ENCODE measurements at places on chromosomes 5 and 9.

DNA sequence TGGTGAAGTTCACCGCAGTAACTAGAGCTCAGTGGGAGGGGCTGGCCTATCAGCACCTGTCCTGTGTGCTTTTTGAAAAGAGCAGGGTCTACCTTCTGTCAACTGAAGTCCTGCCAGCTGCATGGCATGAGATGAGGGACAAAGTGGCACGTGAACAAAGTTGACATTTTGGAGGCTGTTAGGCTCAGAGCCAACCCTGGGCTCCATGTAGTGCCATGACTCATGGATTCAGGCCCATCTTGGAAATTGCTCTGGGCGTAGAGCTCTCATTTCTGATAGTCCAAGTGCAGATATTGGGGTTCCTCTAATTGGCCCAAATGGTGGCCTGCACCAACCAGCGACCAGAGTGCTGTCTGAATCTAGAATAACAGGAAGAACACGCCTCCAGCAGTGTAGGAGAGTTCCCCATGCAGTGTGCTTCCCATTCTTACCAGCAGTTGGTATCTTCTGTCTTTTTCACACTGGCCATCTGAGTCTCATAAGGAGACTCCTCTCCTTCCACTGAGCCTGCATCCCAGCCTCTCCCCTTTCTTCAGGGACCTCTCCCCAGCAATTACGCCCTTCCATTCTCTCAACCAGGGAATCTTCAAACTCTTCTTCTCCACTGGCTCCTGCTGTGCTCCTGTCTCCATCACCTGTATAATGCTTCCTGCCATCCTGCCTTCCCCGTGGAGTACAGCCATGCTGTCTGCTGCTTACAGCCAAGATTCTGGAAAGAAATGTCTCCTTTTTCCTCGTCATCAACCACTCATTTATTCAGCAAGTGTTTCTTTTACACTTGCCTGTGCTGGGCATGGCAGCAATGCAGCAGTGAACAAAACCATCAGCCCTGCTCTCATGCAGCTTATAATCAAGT, 30.4 kb downstream of the IRF1 start:
- DNase-seq, result no peak

DNA sequence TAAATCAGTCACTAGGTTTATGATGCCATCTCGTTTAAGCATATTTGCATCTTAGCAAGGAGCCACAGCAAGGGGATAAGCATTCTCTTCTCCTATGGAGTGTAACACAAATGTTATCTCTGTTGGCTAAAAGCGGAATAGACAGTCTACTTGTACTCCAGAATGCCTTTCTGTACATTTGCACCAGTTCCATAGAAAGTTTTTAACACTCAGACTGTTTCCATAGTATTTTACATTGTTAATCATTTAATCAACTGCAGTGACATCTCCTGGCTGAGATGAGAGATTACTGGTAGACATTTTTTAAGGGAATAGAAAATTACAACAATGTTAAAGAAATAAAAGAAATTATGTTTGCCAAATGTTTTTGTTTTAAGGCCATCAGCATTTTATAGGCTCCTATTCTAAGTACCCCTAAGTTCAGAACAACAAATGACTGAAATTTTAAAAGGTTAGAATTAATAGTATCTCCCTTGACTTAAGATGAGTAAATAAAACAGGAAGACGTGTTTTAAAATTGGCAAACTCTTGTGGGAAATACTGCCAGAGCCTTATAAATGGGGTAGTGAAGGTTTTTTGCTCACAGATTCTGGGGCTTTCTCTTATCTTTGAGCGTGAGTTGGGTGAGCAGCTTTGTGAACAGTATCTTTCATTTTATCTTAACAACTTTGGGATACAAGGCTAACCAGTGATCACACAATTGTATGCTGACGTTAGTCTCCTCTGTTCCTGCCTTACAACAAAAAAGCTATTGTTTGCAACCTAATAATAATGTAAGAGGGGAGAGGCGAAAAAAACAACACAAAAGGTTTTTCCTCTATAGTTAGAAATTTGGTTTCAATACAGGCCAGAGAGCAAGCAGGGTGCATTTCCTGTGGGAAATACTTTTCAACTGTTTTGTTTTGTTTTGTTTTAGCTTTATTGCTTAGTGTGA, 294.3 kb downstream of the FBXL7 start:
- DNase-seq, result no peak

- no peak for DNase-seq
These were observed 31.6 kb downstream of the TMEM161B start for GRCh38 chr5:88236866-88237642.

GRCh38 chr5:149389552-149390495, 10.7 kb upstream of the IL17B start:
- no peak for DNase-seq

GRCh38 chr5:71757590-71758543, 38.8 kb downstream of the CARTPT start:
- no peak for DNase-seq

GRCh38 chr5:53397845-53398244, 82.6 kb upstream of the FST start:
- no peak for DNase-seq

GRCh38 chr5:96752341-96753016, 55.3 kb downstream of the ERAP1 start:
- no peak for DNase-seq

DNA sequence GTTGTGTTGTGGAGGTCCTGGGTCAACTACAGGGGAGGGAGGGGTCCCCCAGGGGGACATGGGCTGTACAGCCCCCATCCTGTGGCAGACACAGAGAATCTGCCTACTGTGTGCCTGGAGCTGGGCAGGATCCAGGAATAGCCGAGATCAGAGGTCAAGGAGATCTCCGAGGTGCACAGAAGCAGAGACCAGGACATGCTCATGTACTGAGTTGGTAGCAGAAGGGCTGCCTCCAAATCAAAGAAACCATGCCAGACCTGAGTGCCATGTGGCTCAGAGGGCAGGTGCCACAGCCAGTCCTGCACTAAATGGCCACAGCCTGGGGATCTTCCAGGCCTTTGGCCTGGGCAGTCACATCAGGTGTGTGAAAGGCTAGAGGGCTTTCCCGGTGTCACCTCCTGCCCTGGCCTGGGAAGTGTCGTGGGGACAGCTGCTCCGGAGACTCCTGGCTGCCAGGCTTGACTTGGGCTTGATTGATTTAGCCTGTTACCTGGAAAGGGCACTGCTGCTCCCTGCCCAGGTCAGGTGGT, 27.8 kb downstream of the GSN start:
- no peak for DNase-seq

GRCh38 chr9:17236147-17236546, 101.3 kb downstream of the CNTLN start:
- DNase-seq, result no peak

GRCh38 chr9:78777747-78778146, 480.8 kb downstream of the PSAT1 start:
- DNase-seq, result no peak

GRCh38 chr9:4943346-4943745, 41.7 kb upstream of the JAK2 start:
- DNase-seq, result no peak

GRCh38 chr9:137138722-137139467, at the start of gene GRIN1:
Gene GRIN1 (plus strand): TSS chr9:137139154. CDS start chr9:137139487, 333 bp downstream.
- no peak for DNase-seq

DNA sequence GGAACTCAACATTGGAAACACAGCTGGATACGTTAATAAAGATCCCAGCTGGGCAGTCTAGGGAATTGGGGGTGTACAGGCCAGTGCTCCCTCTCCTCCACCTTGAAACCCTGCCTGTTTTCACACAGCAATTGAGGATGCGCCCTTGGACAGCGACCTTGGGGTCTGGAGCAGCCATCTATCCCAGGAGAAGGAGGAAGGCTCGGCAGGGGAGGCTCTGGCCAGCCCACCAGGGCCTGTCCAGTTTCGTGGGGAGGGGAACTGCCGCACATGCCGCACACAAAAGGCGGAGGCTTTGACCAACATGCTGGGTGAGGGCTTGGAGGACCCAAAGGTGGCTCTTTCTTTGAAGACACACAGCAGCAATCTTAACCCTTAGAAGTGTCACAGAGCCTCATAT, 1.4 kb downstream of the COL23A1 start:
- DNase-seq, result no peak

- no peak for DNase-seq
These were observed 38.1 kb downstream of the SEMA6A start for GRCh38 chr5:116536316-116537083.

DNA sequence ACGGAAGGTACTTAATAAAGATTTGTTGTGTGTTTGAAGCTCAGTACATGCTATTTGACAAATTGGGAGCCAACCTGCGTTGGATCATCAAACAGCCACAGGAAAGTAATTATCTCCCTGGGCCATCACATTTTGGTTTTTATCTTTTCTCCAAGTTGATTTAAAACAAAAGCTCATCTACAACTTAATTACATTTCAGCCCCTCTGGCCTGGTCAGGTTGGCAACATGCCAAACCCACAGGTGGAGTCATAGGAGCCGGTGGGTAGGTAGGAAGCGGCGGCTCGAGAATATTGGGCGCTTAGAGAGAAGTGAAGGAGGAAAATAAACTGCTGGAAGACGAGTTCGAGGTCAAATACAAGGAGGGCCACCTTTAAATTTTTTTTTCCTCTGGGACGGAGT, 64.9 kb upstream of the FANCC start:
- DNase-seq, result no peak

DNA sequence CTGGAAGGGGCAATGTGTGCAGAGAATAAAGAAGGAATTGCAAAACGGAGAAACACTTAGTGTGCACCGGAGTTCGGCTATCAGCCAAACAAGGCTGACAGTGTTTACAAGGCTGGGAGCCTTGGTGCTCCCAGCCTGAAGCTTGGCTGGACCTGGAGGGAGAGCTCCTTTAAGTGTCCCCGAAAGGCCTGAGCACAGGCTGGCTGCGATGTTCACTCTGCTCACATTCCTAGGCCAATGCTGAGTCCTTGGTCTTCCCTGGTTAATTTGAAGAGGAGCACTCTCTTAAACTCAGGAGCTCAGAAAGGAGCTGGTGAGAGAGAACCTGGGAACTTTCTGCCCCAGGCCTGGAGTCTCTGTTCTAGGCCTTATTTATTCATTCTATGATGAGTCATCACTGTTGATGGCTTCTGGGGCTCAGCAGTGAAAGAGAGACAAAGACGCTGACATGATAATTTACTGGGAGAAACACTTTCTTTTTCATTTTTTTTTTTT, 88.6 kb upstream of the MYO10 start:
- DNase-seq, result no peak

DNA sequence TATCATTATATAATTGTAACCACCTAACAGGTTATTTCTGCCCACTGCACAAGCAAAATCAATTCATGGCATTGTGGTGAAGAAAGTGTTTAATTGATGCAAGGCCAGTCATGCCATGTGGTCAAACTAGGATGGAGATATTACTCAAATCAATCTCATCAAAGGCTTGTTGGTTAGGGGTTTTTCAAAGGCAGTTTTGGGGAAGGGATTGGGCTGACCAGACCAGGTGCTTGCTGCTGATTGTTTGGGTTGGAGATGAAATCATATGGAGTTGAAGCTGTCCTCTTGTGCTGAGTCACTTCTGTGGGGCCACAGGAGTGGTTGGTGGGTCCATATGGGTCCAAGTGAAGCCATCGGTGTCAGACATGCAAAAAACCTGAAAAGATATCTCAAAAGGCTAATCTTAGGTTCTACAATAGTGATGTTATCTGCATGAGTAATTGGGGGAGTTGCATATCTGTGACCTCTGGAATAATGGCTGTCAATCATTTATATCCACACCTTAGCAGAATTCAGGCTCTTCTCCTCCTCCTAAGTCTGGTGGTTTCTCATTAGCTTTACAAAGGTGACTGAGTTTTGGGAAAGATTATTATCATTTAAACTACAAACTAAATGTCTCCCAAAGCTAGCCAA, 44.9 kb downstream of the HMGCS1 start:
- no peak for DNase-seq

DNA sequence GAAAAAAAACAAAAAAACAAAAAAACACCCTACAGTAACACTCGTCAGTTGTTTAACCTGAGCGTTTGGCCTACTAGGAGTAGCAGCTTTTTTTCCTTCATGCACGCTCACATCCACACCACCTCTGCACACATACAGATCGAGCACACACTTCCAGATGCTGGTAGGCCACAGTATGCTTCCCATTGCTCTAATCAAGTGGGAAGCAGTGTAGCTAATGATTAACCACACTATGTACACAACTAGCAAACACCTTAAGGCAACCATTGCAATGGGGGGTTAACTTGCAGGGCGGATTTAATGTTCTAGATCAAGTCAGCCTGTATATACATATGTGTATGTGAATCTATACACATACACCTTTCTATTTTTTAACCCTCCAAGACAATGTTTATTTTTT, 65.5 kb upstream of the GLRX start:
- DNase-seq, result no peak

- no peak for DNase-seq
These were observed 27.0 kb upstream of the SLC6A3 start for GRCh38 chr5:1471997-1472963.

GRCh38 chr9:126678989-126679388, 65.3 kb downstream of the LMX1B start:
- DNase-seq, result no peak

GRCh38 chr9:77785341-77785740, 137.2 kb upstream of the GNA14 start:
- no peak for DNase-seq

GRCh38 chr5:120464627-120465435, 731 bp downstream of the PRR16 start:
- DNase-seq, result no peak

DNA sequence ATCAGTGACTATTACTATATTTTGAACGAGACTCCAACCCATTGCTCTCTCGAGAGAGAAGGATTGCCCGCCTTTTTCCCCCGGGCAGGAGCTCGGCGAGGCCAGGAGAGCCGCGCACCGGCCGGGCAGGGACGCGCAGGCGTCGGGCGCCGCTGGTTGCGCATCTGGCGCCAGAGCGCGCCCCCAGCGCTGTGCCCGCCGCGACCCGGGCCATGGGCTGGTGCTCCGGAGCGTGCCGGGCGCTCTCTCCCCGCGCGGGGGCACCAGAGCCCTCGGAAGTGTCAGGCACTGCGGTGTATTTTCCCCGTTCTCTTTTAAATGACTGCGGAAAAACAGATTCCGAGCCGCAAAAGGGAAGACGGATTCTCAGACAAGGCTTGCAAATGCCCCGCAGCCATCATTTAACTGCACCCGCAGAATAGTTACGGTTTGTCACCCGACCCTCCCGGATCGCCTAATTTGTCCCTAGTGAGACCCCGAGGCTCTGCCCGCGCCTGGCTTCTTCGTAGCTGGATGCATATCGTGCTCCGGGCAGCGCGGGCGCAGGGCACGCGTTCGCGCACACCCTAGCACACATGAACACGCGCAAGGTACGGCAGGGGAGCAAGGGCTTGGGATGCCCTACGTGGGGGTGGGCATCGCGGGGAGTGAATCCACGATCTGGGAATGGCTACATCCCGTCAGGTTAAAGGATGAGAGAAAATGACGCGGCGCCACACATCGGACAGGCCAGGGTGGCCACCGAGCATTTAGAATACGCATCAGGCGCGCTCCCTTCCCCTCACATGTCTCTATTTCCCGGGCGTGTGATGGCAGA, 1.1 kb upstream of the NTRK2 start:
- no peak for DNase-seq

Data from stimulated activated CD8-positive, alpha-beta memory T cell treated with anti-CD3 and anti-CD28 coated beads, Interleukin-7, amount 100 ng/mL, for 4 hours (primary cell).